ENCODE measurements at places on chromosomes 1 and 21.

DNA sequence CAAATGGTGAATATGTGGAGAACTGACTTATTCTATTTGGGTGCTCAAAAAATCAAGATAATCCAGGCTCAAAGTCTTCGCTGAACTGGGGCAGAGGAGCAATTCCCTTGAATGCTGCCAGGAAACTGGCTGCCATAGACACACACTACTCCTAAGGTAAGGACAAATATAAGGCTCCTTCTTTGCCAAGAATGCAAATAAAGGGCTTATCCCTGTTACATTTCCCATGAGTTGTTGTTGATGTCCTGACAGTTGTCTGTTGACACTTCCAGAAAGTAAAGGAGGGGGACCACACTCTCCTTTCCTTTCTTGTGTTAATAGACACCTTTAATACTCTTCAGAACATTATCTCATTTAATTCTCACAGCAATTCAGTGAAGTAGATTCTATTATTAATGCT is 212.2 kb upstream of the PTBP2 start:
- DNase-seq: no peak

DNA sequence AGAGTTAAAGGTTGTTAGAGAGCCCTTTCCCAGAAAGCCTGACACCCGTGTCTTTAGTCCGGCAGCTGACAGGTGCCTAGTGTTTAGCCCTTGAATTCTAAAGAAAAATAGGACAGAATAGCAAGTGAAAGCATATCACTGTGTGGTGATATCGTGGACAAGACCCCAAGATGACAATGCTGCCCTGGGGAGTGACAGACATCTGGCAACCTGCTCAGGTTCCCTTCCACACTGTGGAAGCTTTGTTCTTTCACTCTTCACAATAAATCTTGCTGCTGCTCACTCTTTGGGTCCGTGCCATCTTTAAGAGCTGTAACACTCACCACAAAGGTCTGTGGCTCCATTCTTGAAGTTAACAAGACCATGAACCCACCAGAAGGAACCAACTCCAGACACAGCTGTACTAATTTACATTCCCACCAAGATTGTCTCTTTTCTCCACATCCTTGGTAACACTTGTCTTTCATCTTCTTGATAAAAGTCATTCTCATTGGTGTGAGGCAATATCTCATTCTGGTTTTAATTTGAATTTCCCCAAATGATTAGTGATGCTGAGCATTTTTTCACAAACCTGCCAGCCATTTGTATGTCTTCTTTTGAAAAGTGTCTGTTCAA is 107.6 kb upstream of the SGIP1 start:
- no peak for DNase-seq

DNA sequence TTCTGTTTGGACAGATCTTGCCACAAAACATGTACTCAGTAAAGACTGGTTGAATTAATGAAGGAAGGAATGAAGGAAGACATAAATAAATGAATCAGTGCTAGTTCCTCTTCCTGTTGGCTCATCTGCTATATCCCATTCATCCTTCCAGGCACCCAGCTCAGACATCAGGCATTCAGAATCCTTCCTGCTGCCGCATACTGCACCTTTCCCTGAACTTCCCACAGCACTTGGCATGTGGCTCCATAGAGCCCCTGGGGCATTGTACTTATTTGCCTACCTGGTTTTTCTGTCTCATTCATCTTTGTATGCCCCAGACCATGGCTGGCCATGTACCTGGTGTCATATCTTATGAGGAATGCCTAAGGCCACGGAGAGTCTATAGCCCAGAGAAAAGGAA is 34.4 kb upstream of the ZNF648 start:
- DNase-seq: no peak

DNA sequence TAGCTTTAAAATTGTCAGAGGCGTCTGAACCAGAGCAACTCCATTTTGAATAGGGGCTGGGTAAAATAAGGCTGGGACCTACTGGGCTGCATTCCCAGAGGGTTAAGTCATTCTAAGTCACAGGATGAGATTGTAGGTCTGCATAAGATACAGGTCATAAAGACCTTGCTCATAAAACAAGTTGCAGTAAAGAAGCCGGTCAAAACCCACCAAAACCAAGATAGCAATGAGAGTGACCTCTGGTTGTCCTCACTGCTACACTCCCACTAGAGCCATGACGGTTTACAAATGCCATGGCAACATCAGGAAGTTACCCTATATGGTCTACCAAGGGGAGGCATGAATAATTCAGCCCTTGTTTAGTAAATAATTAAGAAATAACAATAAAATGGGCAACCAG is 143.6 kb downstream of the GABPA start:
- no peak for DNase-seq

DNA sequence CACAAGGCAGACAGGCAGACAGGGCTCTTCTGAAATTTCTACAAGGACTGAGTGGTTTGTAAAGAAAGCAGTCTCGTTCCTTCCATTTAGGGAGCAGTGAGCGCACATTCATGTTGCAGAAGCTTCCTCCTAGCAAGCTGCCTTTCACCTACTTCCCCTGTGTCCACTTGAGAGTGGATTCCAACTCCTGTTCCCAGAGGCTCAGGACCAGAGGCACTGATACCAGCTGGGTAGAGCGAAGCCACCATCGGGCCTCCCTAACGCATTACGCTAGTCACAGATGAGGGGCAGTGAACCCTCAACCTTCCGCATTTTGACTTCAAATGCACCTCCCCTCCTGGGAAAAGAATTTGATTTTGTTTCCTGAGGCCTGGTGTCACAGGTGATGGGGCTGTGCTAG is 215.8 kb downstream of the SIPA1L2 start:
- DNase-seq: no peak

- DNase-seq: peak; percentile 63
Measured at GRCh38 chr1:154386643-154387352, 18.3 kb upstream of the IL6R start.

DNA sequence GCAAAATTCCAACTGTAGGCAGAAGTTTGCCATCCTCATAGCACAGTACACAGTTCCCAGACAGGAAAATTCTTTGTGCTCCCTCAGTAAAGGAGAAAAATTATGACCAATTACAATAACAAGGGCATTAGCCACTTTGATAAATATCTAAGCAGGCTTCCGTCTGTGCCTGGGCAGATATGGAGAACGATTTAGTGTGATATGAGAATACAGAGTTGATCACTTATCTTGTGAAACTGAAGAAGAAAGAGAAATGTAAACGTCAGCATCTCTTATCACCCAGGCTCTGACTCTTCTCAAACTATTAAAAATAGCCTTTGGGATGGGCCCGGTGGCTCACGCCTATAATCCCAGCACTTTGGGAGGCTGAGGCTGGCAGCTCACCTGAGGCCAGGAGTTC is 54.5 kb upstream of the TIAM1 start:
- peak; percentile 4 for DNase-seq

DNA sequence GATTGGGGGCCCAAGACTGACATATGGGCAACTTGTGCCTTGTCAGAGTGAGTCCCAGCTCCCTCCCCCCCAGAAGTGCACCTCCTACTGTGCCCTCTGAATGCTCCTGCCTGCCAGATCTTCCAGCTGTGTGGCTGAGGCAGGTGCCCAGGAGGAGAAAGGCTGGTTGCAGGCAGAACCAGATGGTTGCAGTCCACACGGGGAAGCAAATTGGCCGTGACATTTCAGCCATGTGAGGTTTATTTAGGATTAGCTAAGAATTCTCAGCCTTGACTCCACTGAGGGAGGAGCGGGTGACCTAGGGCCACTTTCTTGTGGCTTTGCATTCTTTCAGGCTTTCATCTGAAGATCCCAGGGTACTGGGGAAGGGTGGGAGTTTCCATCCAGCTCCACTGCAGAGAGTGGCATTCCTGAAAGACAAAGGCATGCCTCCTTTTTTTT is 33.8 kb downstream of the PEX14 start:
- DNase-seq: no peak

DNA sequence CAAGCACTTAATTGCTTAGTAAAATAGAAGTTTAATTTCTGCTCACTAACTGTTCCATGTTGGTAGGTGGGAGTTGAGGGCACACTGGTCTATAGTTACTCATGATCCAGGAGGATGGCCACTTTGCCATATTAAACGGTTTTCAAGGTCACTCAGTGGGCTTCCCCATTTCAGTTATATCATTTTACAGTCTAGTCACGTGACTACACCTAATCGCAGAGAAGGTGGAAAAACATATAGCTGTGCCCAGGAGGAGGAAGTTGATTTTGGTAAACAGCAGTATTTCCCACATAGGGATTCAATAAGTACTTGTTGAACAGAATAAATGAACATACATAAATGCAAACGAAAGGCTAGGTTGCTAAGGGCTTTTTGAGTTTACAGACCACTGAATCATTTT is 541.1 kb upstream of the CAMK1G start:
- DNase-seq: no peak

DNA sequence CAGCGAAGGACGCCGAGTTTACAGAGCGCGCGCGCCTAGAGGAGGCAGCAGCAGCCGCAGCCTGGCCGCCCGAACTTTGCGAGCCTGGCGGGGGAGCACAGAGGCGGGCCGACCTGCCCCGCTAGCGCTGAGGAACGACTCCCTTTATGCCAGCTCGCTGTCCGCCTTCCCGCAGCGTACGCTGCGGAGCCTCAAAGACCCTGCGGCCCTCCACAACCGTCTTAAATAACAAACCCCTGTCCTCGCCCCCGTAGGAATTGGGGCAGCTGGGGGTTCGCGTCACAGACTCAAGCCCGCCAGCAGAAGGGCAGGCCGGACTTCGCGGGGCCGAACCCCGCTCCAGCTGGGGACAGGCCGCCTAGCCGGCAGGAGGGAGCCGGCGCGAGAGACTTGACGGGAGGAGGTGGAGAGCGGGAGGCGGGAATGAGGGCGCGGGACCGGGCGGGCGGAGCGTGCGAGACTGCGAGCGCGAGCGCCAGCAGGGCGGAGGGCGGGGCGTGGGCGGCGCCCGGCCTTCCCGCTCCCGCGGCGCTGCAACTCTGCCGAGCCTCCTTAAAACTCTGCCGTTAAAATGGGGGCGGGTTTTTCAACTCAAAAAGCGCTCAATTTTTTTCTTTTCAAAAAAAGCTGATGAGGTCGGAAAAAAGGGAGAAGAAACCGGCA is 1.8 kb upstream of the CDKN2C start:
- DNase-seq: peak; percentile 96

- DNase-seq: no peak
Measured at GRCh38 chr1:1421907-1422464, 910 bp upstream of the ANKRD65 start.

- DNase-seq: no peak
Measured at GRCh38 chr1:67610450-67610849, 74.6 kb upstream of the GADD45A start.

DNA sequence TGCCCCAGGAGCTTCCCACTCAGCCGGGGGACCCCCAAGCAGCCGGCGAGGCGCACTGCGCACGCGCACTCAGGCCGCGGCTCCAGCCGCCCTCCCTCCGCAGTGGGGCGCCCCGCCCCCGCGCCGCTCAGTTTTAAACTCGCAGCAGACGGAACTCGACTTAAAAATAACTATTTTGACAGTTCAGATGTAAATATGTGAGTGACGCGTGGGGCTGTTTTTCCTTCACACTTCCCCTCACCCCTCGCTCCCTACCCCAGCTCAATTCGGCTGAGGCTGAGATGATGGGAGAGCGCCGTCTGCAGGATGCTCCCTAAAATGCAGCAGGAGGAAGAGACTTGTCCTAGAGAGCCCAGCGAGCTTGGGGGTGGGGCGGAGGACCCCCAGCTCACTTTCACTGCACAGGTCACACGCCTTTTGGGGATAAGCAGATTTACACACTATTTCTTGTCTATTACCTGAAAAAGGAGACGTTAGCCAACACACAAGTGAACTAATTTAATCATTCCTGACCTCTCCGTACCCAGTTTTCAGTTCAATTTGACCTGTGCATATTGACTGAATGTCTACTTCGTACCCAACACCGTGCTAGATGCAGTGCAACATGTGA is 8.9 kb upstream of the LEMD1 start:
- peak; percentile 56 for DNase-seq

DNA sequence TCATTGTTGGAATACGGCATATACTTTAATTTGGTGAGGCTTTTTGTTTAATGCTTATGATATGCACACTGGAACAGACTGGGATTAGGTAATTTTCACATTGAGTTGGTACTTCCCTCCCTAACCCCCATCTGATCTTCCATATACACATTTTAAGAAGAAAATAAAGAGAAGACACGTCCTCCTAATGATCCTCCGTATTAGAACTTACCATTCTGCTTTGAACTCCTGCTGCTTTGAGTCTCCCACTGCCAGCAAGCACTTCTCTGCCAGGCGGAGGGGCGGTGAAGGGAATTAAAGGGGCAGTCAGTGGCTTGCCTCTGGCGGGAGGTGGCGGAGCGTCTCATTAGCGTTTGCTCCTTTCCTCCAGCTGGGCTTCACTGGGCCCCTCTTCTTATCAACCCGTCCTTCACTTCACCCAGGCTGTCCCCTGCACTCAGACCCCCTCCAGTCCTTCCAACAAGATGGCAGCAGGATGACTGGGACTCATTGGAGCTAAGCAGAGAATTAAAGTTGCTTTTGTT is 433.4 kb downstream of the KIF26B start:
- no peak for DNase-seq

- no peak for DNase-seq
Measured at GRCh38 chr1:66316464-66317247, 217.3 kb upstream of the SGIP1 start.

DNA sequence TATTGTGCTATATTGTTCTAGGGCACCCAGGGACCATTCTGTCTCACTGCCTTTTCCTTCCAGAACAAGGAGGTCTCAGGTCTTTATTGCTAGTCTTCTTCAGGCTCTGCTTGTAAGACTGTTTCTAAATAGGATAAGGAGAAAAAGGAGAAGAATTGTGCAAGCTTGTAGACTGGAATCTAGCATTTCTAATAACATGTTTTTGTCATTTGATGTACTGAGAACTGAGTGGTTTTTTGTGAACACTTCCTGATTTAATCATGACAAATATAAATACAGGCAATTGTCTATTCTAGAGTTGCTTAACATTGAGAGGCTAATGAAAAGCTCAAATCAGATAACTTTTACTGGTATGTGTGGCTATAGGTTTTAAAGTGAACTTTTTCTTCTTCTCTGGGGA is 77.6 kb downstream of the CLIC4 start:
- DNase-seq: no peak

- DNase-seq: no peak
Measured at GRCh38 chr21:43305811-43306311, 121.1 kb downstream of the SIK1 start.

- DNase-seq: no peak
Measured at GRCh38 chr1:2848006-2848670, 46.6 kb upstream of the TTC34 start.

GRCh38 chr21:17334484-17334883 is 178.4 kb upstream of the CXADR start:
- DNase-seq: no peak

GRCh38 chr21:35090403-35090802 is 41.3 kb upstream of the RUNX1 start:
- DNase-seq: no peak

GRCh38 chr1:59169703-59170102 is 127.2 kb upstream of the FGGY start:
- DNase-seq: no peak

DNA sequence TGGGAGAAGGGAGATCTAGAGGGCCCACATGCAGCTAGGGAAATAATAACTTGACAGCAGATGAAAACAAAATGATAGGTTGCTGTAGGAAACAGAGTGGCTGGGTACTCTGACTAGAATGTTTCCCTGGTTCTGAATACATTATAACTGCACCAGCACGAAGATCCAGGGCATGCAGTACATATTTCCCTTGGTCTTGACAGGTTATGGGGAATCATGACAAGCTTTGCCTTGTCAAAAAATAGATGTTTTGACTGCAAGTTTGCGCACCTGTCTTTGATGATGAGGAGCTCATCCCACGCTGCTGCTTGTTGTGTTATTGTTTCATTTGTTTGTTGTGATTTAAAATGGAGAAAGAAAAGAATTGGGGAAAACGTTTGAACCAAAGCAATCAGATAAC is 292.9 kb downstream of the PDE4B start:
- no peak for DNase-seq

Data from erythroblast (primary cell).